ENCODE measurements at places on chromosomes 7 and 10.

- H3K4me1 ChIP-seq, result peaks cover 28% of the 10 kb centered on the region
- H3K36me3 ChIP-seq, result no peaks in the 10 kb centered on the region
- peak; percentile 87 for DNase-seq
- H3K27me3 ChIP-seq, result peaks cover 50% of the 10 kb centered on the region
- H3K4me3 ChIP-seq, result peak overlapping the region; percentile 82
These were observed 1.7 kb upstream of the EGR2 start for GRCh38 chr10:62817766-62818425.

DNA sequence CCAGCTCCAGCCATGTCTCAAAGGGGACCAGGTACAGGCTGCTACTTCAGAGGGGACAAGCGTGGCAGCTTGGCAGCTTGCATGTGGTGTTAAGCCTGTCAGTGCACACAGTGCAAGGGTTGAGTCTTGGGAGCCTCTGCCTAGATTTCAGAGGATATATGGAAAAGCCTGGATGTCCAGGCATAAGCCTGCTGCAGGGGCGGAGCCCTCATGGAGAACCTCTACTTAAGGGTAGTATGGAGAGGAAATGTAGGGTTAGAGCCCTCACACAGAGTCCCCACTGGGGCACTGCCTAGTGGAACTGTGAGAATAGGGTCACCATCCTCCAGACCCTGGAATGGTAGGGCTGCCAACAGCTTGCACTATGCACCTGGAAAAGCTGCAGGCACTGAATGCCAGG, 7.7 kb upstream of the NT5C3A start:
- no peak for DNase-seq
- H3K27ac ChIP-seq, result no peak overlapping the region
- no peak overlapping the region for H3K4me3 ChIP-seq
- H3K36me3 ChIP-seq, result peaks cover 13% of the 10 kb centered on the region

DNA sequence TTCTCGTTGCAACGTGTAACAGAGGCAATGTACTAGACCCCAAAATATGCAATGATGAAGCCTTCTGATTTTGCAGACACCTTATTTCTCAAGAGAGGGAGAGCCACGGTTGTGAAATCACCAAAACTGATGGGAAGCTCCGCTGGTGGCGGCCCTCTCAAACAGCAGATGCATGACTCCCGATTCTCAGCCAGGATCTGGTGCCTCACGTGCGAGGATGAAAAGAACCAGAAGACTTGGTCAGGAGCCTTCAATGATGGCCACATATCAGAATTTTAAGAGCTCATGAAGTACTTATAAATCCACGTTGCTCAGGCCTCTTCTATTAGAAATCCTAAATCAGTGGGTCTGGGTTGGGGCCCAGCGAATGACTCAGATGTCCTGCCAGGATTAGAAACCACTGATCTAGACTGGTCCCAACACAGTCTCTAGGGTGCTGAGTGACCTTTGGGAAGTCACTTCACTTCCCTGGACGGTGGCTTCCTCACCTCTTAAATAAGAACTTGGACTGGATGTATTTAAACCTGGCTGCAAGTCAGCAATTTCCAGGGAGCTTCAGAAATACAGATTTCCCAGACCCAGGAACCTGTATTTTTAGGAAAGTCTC, 41.9 kb upstream of the FAM180A start:
- H3K27ac ChIP-seq, result no peak overlapping the region
- H3K36me3 ChIP-seq, result no peaks in the 10 kb centered on the region
- peaks cover 25% of the 10 kb centered on the region for H3K27me3 ChIP-seq
- H3K4me1 ChIP-seq, result peaks cover 5% of the 10 kb centered on the region
- H3K4me3 ChIP-seq, result no peak overlapping the region

DNA sequence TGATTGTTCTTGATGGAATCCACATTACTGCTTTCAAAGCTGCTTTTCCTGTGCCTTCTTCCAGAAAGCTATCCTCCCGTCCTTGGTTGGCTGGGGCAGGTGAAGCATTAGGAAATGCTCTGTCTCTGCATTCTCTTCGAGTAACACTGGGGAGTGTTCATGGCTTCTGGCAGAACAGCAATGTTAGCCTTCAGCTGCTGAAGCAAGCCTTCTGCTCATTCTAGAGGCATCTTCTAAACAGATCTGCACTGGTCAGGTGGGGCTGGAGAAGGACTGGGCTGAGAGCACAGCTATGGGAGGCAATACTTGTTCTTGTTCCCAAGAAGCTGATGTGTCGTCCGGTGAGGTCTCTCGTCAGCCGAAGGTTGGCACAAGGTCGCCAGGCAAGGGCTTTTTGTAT, 80.6 kb downstream of the MGMT start:
- H3K4me1 ChIP-seq, result peaks cover 3% of the 10 kb centered on the region
- H3K27ac ChIP-seq, result no peak overlapping the region
- peak; percentile 63 for DNase-seq
- no peak overlapping the region for H3K4me3 ChIP-seq

DNA sequence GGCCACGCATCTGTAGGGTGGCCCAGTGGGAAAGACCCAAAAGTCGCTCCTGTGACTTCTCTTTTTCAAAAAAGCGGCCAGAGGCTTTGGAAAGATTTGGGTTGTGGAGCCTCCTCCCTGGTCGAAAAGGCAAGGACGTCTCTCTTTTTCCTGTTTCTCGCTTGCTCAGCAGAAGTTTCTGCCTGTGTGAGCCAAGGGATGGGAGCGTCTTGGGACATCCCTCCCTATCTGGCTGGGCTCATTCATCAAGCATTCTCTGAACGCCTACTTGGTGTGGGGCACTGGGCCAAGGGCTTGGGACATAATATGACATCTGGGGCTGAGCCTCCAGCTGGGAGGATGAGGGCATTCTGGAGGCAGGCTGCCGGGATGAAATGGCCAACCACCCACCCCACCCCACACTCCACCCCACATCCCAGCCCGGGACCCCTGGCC, 120.9 kb downstream of the C10orf105 start:
- DNase-seq, result no peak
- no peak overlapping the region for H3K27ac ChIP-seq
- no peaks in the 10 kb centered on the region for H3K36me3 ChIP-seq
- H3K27me3 ChIP-seq, result peaks cover 5% of the 10 kb centered on the region

- H3K27me3 ChIP-seq, result peaks cover 4% of the 10 kb centered on the region
- peak; percentile 97 for DNase-seq
- H3K36me3 ChIP-seq, result no peaks in the 10 kb centered on the region
- H3K4me1 ChIP-seq, result peaks cover 27% of the 10 kb centered on the region
These were observed at the start of gene RTKN2 for GRCh38 chr10:62268399-62269114. TSS of gene RTKN2 (minus strand) at chr10:62268844. CDS start at chr10:62268610, 234 bp downstream.

DNA sequence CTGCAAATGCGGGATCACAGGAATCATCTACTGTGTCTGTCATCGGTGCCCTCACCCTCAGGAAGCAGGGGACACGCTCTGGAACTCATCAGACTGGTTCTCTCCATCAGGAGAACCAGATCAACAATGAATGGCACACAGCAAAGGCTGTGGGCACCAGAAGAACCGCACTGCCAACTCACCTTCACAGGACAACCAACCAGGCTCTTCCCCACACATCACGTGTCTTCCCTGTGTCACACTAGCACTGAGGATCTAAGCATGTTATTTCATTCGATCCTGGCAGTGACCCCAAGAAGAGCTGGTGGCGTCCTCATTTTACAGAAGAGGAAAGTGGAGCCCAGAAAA, 106.1 kb downstream of the TNS3 start:
- H3K27ac ChIP-seq, result peak overlapping the region; percentile 58
- no peaks in the 10 kb centered on the region for H3K27me3 ChIP-seq
- DNase-seq, result no peak
- H3K4me1 ChIP-seq, result peaks cover 48% of the 10 kb centered on the region

DNA sequence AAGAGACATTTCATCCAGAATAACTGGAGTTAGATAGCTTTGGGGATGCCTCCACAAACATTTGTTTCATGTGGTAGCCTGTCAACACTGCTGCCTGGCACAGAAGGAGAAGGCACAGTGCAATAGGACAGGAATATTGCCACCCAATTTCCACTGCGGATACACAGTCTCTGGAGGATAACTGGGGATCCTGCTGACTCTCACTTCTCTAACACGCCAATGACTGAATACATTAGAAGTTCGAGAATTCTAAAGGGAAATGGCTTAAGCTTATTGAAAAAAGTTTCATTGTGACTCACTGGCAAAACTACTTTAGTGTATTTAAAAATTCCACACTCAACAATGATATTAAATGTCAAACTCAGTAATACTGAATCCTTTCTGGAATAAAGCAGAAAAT, 12.9 kb downstream of the ARL3 start:
- no peaks in the 10 kb centered on the region for H3K27me3 ChIP-seq
- H3K27ac ChIP-seq, result no peak overlapping the region
- H3K4me1 ChIP-seq, result peaks cover 13% of the 10 kb centered on the region
- no peak for DNase-seq
- H3K36me3 ChIP-seq, result peaks cover 36% of the 10 kb centered on the region
- H3K4me3 ChIP-seq, result no peak overlapping the region

- H3K27me3 ChIP-seq, result peaks cover 5% of the 10 kb centered on the region
- peaks cover 30% of the 10 kb centered on the region for H3K4me1 ChIP-seq
- no peaks in the 10 kb centered on the region for H3K36me3 ChIP-seq
- peak overlapping the region; percentile 16 for H3K27ac ChIP-seq
- H3K4me3 ChIP-seq, result no peak overlapping the region
These were observed 5.8 kb upstream of the SCD start for GRCh38 chr10:100340948-100341847.

GRCh38 chr10:33040436-33040835, 82.4 kb upstream of the ITGB1 start:
- H3K36me3 ChIP-seq, result no peaks in the 10 kb centered on the region
- no peaks in the 10 kb centered on the region for H3K27me3 ChIP-seq
- H3K27ac ChIP-seq, result no peak overlapping the region

- no peaks in the 10 kb centered on the region for H3K27me3 ChIP-seq
- DNase-seq, result no peak
- no peaks in the 10 kb centered on the region for H3K4me1 ChIP-seq
- no peak overlapping the region for H3K4me3 ChIP-seq
- H3K36me3 ChIP-seq, result no peaks in the 10 kb centered on the region
These were observed 87.3 kb downstream of the PALS2 start for GRCh38 chr7:24660546-24660945.

- no peaks in the 10 kb centered on the region for H3K36me3 ChIP-seq
- no peak for DNase-seq
- H3K27me3 ChIP-seq, result no peaks in the 10 kb centered on the region
- no peak overlapping the region for H3K4me3 ChIP-seq
These were observed 94.7 kb downstream of the HDAC9 start for GRCh38 chr7:18590241-18590640.

- no peak for DNase-seq
- peaks cover 19% of the 10 kb centered on the region for H3K36me3 ChIP-seq
- H3K4me3 ChIP-seq, result no peak overlapping the region
- no peaks in the 10 kb centered on the region for H3K27me3 ChIP-seq
- no peaks in the 10 kb centered on the region for H3K4me1 ChIP-seq
- no peak overlapping the region for H3K27ac ChIP-seq
These were observed 51.0 kb downstream of the FBXW4 start for GRCh38 chr10:101644002-101644401.

GRCh38 chr7:48084727-48085432, 4.2 kb upstream of the UPP1 start:
- peaks cover 56% of the 10 kb centered on the region for H3K4me1 ChIP-seq
- DNase-seq, result peak; percentile 93
- H3K36me3 ChIP-seq, result no peaks in the 10 kb centered on the region
- H3K27me3 ChIP-seq, result no peaks in the 10 kb centered on the region

GRCh38 chr10:119290301-119291048, 83.1 kb downstream of the GRK5 start:
- H3K36me3 ChIP-seq, result peaks cover 8% of the 10 kb centered on the region
- H3K27me3 ChIP-seq, result no peaks in the 10 kb centered on the region
- peak overlapping the region; percentile 43 for H3K27ac ChIP-seq

DNA sequence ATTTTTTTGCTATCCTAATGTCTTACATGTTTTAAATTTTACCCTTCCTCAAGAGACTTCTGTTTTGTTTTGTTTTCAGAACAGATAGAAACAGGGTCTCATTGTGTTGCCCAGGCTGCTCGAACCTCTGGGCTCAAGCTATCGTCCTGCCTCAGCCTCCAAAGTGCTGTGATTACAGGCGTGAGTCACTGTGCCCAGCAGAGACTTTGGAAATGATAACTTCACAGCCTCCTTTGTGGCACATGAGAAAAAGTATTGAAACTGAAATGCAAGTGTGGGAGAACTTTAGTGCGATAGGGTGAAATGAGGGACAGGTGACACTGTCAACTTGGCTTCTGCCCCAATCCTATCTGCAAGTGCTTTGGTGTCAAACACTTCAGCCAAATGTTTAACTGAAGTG, 21.6 kb downstream of the IRF5 start:
- H3K4me3 ChIP-seq, result no peak overlapping the region
- no peak for DNase-seq
- no peaks in the 10 kb centered on the region for H3K27me3 ChIP-seq
- H3K27ac ChIP-seq, result no peak overlapping the region

- H3K27me3 ChIP-seq, result no peaks in the 10 kb centered on the region
- H3K27ac ChIP-seq, result no peak overlapping the region
- DNase-seq, result no peak
- no peak overlapping the region for H3K4me3 ChIP-seq
- peaks cover 2% of the 10 kb centered on the region for H3K36me3 ChIP-seq
These were observed 1.8 kb upstream of the RPA3 start for GRCh38 chr7:7720193-7720592.

GRCh38 chr10:118216020-118216419, 126.1 kb downstream of the FAM204A start:
- no peaks in the 10 kb centered on the region for H3K4me1 ChIP-seq
- DNase-seq, result no peak
- H3K4me3 ChIP-seq, result no peak overlapping the region
- no peak overlapping the region for H3K27ac ChIP-seq
- peaks cover 6% of the 10 kb centered on the region for H3K27me3 ChIP-seq
- H3K36me3 ChIP-seq, result no peaks in the 10 kb centered on the region

DNA sequence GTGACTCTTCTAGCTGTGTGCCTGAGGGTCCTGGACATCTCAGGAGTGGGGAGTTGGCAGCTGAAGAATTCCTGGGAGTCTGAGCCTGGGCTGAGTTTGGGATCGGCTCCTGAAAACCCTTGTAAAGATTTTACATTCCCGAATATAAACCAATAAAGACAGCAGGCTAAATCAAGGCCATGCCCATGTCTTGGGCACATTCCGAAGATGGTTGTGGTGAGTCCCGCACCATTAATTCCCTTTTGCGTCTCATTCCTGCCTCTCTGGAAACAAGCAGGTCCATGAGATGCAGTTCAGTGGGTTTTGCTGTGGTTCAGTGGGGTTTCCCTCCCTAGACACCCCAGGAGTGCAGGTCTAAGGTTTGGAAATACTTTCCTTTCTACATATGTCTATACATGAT, 90.9 kb downstream of the COL26A1 start:
- DNase-seq, result no peak
- peaks cover 6% of the 10 kb centered on the region for H3K36me3 ChIP-seq
- H3K4me1 ChIP-seq, result peaks cover 2% of the 10 kb centered on the region

All from osteocyte (in vitro differentiated cells).